LNCaP clone FGC (cell line): ENCODE measurements at places on chromosomes 2 and 18.

DNA sequence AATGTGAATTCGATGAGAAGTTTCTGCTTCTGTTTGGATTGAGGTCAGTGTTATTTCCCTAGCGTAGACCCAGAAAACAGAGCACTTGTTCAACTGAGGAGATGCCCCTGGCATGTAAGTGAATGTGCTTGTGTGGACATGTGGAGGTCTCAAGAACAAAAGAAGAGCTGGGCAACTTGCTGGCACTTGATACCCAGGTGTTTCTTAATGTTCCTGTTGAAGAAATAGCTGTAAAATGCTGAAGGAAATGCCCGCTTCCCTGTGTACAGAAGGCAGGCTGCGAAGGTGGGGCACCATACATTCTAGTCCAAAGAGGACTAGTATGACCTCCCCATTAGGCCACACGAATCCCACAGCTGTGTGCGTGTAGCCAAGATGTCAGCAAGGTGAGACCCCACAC, 9.8 kb upstream of the LBH start:
- no peak for DNase-seq

DNA sequence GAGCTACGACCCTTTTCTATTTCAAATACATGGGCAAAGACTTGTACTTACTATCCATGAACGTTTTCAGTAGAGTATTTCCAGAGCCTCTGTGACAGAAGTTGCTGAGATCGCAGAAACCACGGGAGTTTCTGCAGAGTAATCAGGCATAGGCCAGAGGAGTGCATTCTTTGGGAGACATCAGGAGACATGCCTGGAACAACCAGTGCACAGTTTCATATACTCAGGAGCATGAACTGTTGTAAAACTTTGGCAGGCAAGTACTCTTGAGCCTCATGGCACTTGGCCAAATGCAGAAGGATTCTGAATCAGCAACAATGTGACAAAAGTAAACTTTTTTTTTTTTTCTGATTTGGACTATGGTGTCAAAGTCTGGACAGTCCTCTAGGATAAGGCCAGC, 307.1 kb downstream of the GRB14 start:
- peak; percentile 51 for DNase-seq

DNA sequence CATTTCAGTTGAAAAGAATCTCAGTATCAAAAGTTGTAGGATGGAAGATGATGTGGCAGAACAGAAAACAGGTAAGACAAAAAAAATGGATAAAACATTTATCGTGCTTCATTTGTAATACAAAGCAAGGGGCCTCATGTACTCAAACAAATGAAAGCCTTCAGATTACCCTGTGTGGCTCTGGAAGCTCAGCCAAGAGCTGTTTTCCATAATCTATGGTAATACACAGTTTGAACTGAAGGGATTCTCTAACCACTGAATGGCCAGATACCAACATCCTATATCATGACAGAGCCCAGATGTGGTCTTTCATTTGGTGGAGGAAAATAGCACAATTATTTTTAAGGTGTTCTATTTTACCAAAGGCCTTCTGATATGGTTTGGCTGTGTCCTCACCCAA, 272.1 kb upstream of the RND3 start:
- DNase-seq: no peak

- DNase-seq: no peak
These were observed 101.5 kb upstream of the HS6ST1 start for GRCh38 chr2:128420131-128420530.
